Right lung (tissue), 10 donors: ENCODE measurements at places on chromosomes 3 and 15. TPM values are rescaled to one million over a fixed set of nuclear protein-coding genes. Genes with fewer than 3 reads are reported as not detected.

DNA sequence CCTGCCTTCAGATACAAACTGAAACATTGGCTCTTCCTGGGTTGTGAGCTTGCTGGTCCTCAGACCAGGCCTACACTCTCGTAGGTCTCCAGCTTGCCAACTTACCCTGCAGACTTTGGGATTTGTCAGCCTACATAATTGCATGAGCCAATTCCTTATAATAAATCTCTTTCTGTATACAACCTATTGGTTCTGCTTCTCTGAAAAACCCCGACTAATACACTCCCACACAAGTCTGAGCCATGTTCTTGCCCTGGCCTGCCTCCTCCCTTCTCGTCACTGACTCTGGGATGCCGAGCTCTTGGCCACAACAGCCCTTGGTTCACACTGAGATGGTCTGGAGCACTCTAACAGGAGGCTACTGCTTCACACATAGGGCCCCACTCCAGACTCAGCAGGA is 9.5 kb downstream of the CYP19A1 start:
- no peak for DNase-seq

GRCh38 chr3:88057630-88058305 is 1.0 kb downstream of the CGGBP1 start:
- no peak for DNase-seq

- DNase-seq: peak; percentile 79
Measured at GRCh38 chr3:133384331-133385027, 15.4 kb upstream of the BFSP2 start.

DNA sequence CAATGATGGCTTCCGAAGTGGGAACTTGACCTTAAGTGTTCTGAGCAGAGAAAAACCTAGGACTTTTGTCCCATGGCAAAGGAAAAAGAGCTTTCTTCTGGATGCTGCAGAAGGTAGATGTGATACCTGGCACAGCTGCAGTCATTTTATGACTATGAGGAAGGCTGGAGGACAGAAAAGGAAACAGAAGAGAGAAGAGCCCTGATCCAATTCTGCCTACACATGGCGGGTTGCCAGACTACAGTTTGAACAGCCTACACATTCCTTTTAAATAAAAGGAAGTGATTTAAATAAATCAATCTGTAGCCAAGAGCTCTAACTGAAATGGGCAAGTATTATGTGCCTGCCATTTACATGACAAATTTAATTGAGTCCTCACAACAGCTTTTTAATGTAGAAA is 43.6 kb upstream of the CHRNB4 start:
- no peak for DNase-seq

- no peak for DNase-seq
Measured at GRCh38 chr3:127329631-127330285, 41.9 kb upstream of the PRR20G start.

DNA sequence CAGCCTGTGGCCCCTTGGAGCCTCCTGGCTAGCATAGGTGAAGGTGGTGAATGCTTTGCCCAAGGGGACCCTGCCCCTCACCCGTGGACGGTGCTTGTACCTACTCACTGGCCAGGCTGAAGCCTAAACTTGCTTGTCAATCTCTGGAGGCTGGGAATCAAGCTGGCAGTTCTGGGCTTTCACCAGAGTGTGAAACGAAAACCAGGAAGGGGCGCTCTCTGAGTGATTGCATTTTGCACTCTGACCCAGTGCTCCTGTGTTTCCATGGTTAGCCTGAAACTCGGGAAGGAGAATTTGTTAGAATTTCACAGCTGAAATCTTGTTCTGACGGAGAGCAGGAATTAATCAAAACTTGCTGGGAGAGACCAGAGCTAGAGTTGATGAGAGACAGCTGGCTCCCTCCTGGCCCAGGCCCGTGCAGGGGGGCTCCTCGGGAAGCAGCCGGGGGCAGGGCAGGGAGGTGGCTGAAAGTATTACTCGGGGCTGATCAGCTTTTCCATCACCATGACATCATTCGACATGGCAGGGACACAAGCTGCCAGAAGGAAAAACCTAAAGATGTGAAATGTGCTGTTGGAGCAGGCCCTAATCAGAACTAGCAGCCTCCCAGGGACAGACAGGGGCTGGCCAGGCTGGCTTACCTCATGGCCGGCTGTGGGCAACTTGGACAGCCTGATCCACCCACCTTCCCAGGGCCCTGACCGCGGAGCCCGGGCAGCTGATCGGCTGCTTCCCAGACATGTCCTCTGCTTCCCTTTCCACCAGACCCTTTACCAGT is 323.6 kb upstream of the CTDSPL start:
- peak; percentile 63 for DNase-seq

GRCh38 chr15:48481802-48482201 is 150.6 kb downstream of the DUT start:
- DNase-seq: no peak

- peak; percentile 42 for DNase-seq
Measured at GRCh38 chr3:185820973-185821758, 3.7 kb downstream of the IGF2BP2 start.

DNA sequence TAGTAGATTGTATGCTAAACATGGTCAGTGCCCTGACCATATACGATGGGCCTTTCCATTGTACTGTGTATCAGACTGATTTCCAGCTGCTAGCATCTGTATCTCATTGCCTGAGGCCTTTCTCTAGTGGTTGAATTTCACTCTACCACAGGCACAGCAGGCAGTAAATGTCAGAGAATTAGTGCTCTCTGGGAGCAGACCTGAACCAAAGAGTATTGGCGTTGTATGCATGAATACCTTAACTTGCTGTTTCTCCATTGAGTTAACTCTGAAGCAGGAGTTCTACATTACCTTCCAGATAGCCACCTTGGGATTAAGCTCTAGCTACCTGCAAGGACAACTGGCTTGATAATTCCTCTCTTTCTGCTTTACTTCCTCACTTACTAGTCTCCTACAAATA is 439.2 kb upstream of the EPHA3 start:
- no peak for DNase-seq

GRCh38 chr3:36428445-36428844 is 48.1 kb downstream of the STAC start:
- no peak for DNase-seq

- DNase-seq: no peak
Measured at GRCh38 chr3:30502742-30503073, 103.7 kb upstream of the TGFBR2 start.

DNA sequence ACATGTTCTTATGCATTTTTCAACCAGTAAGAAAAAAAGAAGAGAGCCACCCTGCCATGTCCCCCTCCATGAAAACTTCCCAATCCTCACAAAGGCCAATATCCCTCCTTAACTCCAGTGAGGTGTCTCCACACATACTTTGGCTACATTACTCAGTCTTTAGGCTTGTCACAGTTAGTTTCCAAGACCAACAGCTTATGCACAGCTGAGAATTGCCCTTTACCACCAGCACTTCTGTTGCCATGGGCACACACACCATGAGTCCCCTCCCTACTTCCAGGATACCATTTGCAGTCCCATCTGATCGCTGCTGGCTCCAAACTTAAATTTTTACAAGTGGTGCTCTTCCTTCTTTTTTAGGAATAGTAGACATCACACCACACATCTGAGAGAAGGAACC is 150.3 kb upstream of the STRIT1 start:
- no peak for DNase-seq

- DNase-seq: peak; percentile 95
Measured at GRCh38 chr3:61561374-61562041, at the start of gene PTPRG. Gene PTPRG, plus strand, starts transcription at chr3:61561571. Its CDS starts 717 bp downstream, at chr3:61562288.

- no peak for DNase-seq
Measured at GRCh38 chr3:115986555-115987207, 363.4 kb downstream of the GAP43 start.

DNA sequence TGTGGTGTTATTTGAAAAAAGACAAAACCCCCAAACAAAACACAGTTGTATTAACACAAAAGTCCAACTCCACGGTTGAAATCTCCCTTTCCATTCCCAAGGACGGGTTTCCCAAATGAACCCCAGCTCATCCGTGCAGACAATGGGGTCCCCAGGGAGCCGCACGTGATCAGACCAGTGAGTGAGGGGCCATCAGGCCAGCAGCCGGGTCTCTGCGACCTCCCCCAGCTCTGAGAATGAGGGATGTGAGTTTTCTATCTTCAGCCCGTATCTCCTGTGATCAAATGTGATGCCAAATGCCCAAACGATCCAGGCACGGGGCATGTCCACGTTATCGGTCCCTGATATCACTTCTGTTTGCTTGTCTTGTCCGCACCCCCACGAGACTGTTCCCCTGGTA is 138.0 kb downstream of the OPA1 start:
- no peak for DNase-seq

DNA sequence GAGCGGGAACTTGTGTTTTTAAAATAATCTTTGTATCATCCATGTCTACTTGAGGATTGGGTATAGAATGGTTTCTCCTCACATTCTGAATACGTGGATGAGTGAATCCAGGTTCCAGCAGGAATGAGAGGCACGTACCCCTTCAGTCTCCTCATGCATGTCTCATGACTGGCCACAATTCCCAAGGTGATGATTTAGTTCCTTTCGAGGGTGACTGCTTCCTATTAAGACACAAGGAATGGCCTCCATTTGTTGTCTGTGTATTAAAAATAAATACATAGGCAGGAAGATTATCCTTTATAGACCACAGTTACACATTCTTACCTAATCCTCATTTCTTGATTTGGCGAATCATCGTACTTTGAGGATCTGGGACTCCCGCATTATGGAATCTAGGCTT is 217.0 kb upstream of the LRIG1 start:
- no peak for DNase-seq

GRCh38 chr3:79215286-79215685 is 552.5 kb downstream of the ROBO1 start:
- DNase-seq: no peak

DNA sequence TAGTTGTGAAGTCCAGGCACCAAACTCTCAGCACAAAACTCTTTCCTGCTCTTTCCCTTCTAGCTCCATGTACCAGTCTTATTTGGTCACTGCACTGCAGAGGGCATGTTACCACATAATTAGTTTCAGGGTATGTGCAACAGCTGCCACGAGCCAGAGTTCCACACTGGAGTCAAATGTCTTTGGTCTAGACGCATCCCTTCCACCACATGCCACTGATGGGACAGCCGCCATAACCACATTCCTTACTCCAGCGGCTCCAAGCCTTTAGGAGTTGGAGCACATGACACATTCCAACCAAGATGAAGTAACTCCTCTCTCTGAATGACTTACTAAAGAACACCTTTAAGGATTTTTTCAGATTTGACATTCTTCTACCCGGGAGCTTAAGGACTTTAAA is 153.4 kb downstream of the ERC2 start:
- no peak for DNase-seq

DNA sequence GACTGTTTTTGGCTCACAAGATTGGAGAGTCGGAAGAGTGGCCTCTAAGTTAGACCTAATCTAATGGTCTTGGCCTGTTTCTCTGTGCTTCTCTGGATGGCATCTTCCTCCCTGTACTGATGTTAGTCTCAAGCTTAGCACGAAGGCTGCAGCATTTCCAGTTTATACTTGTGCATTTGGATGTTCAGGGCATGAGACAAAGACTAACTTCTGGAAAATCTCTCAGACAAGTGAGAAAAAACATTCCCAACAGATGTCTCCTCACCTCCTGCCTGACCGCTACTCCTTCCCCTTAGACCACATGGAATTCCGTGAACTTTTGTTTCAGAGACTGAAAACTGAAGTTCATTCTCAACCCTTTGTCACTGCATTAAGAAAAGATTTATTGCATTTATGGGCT is 410.8 kb upstream of the MCTP2 start:
- DNase-seq: no peak

DNA sequence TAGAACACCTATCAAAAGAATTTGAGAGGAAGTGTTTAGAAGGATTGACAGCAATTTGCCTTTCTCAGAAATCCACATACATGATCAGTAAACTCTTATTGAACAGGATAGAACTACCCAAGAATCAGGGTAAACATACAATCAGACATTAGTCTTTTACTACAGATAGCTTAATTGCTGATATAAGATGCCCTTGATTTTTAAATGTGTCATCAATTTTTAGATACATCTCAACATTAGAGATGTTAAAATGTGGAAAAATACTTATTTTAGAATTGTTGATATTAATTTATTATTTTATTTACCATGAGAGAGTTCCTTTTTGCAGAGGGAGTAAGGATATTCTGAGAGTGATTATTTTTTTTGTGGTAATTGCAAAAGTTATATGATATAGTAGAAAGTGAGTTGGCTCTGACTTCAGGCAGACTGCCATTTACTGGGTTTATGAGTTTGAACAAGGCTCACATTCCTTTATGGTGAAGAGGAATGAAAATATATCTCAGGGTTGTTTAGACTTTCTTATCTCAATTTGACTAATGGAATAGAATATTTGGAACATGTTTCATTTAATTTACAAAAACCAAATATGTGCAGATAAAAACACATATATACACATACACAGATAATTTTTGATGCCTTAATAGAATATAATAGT is 302.8 kb upstream of the GOLIM4 start:
- no peak for DNase-seq

GRCh38 chr3:45167011-45167911 is 21.1 kb upstream of the CDCP1 start:
- peak; percentile 47 for DNase-seq

GRCh38 chr3:60657972-60658371 is 593.3 kb downstream of the FHIT start:
- DNase-seq: no peak

DNA sequence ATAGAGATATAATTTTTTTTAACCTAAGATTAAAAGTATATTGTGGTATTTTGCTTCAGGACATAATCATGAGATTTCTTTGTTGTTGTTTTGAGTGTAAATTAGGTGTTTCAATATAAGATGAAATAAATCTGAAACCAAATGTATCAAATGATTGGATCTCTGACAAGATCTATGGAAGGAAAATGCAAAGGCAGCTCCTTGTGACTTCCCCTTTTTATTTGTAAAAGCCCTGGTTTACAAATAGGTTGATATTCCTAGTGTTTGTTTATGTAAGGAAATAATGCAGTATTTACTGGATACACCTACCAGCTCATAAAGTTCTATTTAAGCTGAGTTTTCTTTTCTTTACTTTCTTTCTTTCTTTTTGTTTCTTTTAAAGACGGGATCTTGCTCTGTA is 35.9 kb downstream of the STT3B start:
- DNase-seq: no peak

GRCh38 chr3:15384510-15385237 is 42.7 kb downstream of the METTL6 start:
- DNase-seq: no peak

- DNase-seq: peak; percentile 20
Measured at GRCh38 chr3:23629181-23629894, 176.4 kb upstream of the UBE2E1 start.

GRCh38 chr3:72336821-72337479 is 511.3 kb downstream of the SHQ1 start:
- DNase-seq: peak; percentile 77

Gene P3H2
- 37.7 TPM for polyA plus RNA-seq

Gene ATP13A5
- 0.70 TPM for polyA plus RNA-seq

Gene SLC9C1
- polyA plus RNA-seq: 0.22 TPM

Gene LRRC31
- polyA plus RNA-seq: not detected

Gene LYZL4
- polyA plus RNA-seq: not detected

Gene NISCH
- 139 TPM for polyA plus RNA-seq

Gene PDZRN3
- 70.1 TPM for polyA plus RNA-seq

Gene CATSPER2
- 8.6 TPM for polyA plus RNA-seq

Gene SLC22A14
- 0.19 TPM for polyA plus RNA-seq

Gene RTP3
- polyA plus RNA-seq: not detected

Gene PCOLCE2
- polyA plus RNA-seq: 3.1 TPM

Gene EFCAB12
- polyA plus RNA-seq: 3.6 TPM

Gene AQR
- 35.2 TPM for polyA plus RNA-seq

Gene PATL2
- 1.1 TPM for polyA plus RNA-seq
